Endothelial cell of umbilical vein (primary cell): ENCODE measurements at places on chromosomes 13 and 19.

DNA sequence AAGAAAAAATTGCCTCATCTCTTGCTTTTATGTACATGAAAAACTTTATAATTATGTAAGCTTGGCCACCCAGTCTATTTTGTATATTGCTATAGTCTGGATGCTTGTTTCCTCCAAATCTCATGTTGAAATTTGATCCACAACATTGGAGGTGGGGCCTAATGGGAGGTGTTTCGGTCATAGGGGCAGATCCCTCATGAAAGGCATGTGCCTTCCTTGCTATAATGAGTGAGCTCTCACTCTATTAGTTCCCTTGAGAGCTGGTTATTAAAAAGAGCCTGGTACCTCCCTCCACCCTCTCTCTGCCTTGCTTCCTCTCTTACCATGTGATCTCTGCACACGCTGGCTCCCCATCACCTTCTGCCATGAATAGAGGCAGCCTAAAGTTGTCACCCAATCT lies 1005.1 kb downstream of the PCDH9 start:
- DNase-seq: no peak

- DNase-seq: no peak
These were observed 23.4 kb downstream of the IZUMO4 start for GRCh38 chr19:2119921-2120785.

- DNase-seq: peak; percentile 93
These were observed 17.0 kb upstream of the COX7A1 start for GRCh38 chr19:36169084-36169760.

- DNase-seq: no peak
These were observed 208.7 kb downstream of the LACC1 start for GRCh38 chr13:44088411-44088810.

DNA sequence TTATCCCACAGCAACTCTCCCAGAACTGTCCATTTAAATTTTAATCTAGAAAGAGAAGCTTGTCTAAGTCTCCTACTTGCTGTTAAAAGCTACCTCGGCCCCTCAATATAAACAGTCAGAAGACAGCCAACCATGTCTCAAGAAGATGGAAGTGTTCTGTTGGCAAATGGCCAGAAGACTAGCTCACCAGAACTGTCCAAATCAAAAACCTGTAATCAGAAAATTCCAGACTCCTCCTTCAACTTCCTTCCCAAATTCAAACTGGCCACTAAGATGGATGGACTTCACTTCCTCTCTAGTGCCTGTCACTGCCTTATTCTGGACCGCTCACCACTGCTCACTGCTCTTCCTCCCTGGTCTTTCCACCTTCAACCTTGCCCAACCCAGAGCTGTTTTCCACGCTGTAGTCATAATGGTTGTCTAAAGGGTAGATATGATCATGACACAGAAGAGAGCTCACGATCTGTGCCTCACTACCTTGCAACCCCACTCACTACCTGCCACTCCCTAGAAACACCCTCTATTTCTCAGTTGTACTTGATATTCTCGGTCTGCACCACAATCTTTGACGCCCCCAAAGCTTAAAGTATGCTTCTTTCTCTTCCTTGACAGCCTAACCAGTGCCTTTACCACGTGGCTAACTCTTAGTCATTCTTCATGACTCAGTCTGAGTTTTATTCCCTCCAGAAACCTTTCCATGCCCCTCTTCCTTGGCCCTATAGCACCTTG lies 9.2 kb downstream of the FGF14 start:
- no peak for DNase-seq

DNA sequence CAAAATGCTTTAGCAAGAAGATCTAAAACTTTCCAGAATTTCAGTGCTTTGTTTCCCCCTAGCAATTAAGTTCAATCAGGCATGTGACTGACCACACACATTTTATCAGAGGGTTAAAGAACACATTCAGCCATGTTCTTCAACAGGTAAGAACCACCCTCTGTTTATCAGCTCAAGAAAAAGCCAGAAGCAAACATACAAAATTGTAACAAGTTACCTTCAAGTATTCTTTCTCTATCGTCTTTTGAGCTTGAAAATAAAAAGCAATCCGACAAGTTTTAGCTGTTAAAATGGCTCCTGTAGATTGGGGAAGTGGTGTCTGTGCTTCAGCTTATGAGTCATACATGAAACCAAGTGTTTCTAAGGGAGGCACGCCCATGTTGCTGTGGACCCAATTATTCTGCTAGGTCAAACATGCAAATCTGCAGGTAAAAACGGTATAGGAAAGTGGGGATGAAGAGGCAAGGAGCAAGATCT lies at the start of gene ELF1:
Gene ELF1 (minus strand): TSS at position 306 of the 477 bp plus-strand sequence. CDS start 37,262 bp downstream, outside the sequence.
- peak; percentile 72 for DNase-seq

- no peak for DNase-seq
These were observed 47.7 kb downstream of the FLT1 start for GRCh38 chr13:28447206-28447605.

- DNase-seq: no peak
These were observed 75.1 kb upstream of the TSC22D1 start for GRCh38 chr13:44651209-44651608.

- no peak for DNase-seq
These were observed 218.5 kb downstream of the ZNF536 start for GRCh38 chr19:30590596-30591229.

DNA sequence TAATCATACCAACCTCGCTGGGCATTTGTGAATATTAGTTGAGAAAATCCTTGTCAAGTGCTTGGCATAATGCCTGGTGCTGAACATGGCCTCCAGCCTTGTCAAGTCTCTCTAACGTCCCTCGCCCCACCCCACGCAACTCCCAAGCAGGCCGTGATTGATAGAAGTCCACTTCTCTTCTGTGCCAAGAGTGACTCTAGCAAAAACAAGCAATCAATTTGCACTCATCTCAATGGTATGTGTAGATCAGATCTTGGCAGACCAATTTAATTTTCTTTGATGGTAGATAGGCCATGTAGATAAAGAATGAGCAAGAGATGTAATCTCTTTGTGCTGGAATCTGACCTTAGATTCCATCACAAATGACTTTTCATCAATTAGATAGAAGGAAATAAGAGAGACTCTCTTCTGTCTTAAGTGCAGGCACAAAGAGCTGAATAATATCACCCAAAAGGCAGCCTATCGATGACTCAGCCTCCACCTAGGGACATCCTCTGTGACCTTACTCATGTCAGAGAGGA lies 31.0 kb upstream of the KATNAL1 start:
- no peak for DNase-seq

DNA sequence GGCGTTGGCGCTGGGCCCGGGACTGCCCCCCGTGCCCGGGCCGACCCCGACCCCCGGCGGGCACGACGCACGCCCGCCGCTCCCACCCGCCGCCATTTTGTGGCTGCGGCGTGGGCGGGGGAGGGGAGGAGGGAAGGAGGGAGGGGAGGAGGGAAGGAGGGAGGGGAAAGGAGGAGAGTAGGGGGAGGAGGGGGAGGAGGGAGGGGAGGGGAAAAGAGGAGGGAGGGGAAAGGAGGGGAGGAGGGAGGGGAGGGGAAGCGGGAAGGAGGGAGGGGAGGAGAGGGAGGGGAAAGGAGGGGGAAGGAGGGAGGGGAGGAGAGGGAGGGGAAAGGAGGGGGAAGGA lies at the start of gene BTBD2:
Gene BTBD2 (minus strand): TSS at position 107 of the 343 bp plus-strand sequence. CDS start 11 bp downstream, at position 96.
- no peak for DNase-seq

- peak; percentile 87 for DNase-seq
These were observed 4.3 kb downstream of the MYO9B start for GRCh38 chr19:17079710-17080439.

GRCh38 chr19:18919086-18919899 lies at the start of the genes COPE and DDX49:
COPE (minus strand) TSS chr19:18919387; CDS start chr19:18919348, 39 bp downstream.
DDX49 (plus strand) TSS chr19:18919715; CDS start chr19:18919742, 27 bp downstream.
- peak; percentile 100 for DNase-seq

DNA sequence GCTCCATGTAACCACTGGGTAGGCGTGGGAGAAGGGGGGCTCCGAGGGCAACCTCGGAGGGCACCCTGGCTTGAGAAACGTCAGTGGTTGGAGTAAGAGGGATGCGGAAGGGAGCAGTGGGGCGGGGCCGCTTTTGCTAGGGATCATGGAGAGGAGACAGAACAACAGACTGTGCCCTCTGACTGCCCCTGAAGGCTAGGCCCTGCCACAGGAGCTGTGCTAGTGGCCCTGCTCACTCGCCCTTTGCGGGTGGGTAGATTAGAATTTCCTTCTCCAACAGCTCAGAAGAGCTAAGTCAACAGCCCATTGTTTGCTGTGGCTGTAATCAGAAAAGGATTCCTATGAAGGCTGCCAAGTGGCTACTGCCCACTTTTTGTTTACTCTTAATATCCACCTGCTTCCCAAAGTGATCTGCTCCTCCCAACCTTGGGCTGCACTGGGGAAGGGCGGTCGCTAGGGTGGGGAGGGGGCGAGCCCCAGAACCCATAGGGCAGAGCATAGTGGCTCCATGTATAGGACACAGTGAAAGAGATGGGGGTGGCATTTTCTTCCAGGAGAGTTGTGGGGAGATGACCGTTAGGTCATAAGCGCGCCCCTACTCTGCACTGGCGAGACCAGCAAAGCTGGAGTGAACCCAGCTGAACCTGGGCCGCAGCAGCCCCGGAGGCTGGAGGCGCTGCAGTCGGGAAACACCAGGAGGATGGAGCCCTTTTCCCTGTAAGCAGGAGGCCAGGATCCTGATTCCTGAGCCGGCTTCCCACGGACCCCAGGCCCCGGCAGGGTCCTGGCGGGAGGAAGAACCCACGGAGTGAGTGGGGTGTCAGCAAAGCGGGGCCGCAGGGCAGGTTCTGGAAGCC lies 1.9 kb upstream of the C1QTNF9 start:
- no peak for DNase-seq

- DNase-seq: no peak
These were observed 64.8 kb upstream of the KLHL1 start for GRCh38 chr13:70172946-70173597.

DNA sequence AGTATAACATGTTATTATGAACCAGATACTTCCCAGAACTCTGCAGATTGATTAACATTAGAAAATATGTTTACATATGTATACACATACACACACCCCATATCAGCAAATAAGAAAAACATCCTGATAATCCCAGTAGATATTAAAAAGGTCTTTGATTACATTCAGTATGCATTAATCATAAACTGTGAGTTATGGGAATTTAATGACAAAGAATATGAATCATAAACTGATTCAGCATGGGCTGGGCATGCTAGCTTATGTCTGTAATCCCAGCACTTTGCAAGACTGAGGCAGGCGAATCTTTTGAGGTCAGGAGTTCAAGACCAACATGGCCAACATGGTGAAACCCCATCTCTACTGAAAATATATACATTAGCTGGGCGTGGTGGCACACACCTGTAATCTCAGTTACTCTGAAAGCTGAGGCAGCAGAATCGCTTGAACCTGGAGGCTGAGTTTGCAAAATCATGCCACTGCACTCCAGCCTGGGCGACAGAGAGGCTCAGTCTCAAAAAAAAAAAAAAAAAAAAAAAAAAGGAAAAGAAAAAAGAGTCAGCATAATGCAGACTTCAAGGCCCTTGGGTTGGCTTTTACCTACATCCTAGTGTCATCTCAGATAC lies 581.9 kb upstream of the PRR20A start:
- DNase-seq: no peak

DNA sequence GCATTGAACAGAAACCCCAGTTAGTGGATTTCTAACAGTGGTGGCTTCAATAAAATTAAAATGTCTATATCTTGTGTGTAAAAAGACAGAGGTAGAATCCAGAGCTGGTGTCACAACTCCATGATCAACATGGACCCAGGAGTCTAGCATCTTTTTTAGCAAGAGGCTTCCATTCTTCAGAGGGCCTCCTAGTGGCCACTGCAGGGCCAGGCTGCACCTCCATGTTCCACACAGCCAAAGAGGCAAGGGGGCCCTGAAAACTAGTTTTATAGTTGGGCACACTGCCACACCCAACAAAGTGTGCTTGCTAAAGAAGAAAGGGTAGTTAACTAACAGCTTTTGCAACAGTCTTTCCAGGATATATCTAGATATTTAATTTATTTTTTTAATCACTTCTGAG lies 12.9 kb downstream of the N4BP2L1 start:
- no peak for DNase-seq

DNA sequence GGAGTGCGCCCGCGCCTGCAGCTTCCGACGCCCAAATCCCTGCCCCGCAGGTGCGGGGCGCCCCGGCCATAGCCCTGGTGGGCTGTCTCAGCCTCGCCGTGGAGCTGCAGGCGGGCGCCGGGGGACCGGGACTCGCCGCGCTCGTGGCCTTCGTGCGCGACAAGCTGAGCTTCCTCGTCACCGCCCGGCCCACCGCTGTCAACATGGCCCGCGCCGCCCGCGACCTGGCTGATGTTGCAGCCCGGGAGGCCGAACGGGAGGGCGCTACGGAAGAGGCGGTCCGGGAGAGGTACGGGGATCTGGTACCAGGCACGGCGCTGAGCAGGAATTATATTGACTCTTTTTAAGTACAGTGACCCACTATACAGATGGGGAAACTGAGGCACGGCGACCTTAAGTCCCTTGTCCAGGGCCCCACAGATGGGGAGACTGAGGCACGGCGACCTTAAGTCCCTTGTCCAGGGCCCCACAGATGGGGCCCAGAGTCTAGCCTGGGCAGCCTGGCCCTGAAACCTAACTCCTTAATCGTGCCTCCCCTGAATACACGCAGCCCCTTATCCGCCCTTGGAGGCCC lies 586 bp downstream of the MRI1 start:
- DNase-seq: no peak

GRCh38 chr13:46058268-46058667 lies 5.7 kb upstream of the ZC3H13 start:
- no peak for DNase-seq

DNA sequence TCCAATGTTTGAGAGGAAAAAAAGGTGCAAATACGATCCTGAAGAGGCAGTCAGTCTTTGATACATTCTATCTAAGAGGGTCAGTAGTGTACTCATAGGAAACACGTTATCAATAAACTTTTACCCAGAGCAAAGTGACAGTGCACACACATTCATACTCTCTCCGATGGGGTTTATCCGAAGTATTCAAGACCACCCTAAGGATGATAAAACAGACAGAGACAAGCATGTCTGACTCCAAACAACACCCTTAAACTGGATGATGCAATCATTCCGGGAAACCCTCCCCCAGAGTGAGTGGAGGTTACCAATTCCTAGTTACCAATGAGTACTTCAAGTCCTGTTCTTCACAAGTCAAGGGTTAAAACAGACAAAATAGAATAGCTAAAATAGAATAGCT lies 79.1 kb downstream of the DNAJC3 start:
- no peak for DNase-seq

DNA sequence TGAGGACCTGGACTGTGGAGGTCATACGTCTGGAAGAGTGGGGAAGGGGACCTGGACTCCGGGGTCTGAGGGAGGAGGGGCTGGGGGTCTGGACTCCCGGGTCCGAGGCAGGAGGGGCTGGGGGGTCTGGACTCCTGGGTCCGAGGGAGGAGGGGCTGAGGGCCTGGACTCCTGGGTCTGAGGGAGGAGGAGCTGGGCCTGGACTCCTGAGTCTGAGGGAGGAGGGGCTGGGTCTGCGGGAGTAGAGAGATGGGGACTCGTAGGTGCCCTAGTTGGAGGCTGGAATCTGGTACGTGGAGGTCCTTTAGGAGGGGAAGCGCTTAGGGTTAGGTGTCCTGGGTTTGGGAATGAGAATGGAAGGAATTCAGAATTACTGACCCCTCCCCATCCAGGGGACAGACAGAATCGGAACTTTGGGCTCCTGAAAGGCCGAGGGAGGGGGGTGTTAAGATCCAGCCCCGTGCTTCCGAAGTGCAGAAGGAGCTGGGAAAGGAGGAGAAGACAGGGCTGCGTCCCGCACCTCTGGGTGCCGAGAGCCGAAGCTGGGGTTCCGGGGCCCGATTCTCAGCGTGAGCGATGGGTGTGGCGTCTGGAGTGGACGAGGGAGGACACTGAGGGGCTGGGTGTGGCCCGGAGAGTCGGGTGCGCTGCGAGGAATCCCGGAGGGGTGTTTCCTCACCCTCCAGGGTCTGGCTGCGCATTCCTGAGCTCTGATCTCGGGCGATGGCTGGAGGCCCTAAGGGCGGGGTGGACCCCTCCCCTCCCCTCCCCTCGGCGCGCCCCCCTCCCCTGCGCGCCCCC lies 608 bp downstream of the MYADM start:
- DNase-seq: peak; percentile 40
